NCI-H1930 (cell line): ENCODE measurements at places on chromosomes 7 and 10.

- no peak for DNase-seq
These were observed 35.7 kb upstream of the UNCX start for GRCh38 chr7:1196950-1197349.

- DNase-seq = no peak
These were observed 50.9 kb downstream of the CUX1 start for GRCh38 chr7:101868191-101868950.

- no peak for DNase-seq
These were observed 234.0 kb downstream of the SNX10 start for GRCh38 chr7:26525398-26526264.

- no peak for DNase-seq
These were observed 59.5 kb downstream of the ASB13 start for GRCh38 chr10:5606864-5607263.

DNA sequence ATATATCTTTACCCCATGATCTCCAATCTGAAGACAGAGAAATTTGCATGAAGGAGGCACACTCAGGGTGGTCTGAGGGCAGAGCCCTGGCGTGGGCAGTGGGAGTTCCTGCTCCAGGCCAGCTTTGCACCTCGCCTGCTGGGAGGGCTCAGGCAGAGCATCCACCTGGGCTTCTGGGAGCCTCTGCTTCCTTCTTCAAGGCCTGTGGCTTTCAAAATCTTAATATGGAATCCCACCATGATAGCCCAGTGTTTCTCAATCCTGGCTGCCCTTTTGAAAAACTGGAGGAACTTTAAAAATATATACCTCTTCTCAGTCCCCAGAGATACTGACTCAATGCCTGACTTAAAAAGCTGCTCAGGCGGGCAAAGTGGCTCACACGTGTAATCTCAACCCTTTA is 36.7 kb upstream of the PSAP start:
- no peak for DNase-seq

GRCh38 chr7:22469371-22470143 is 30.4 kb downstream of the STEAP1B start:
- no peak for DNase-seq

- no peak for DNase-seq
These were observed 10.8 kb downstream of the GIMAP6 start for GRCh38 chr7:150621376-150621775.

DNA sequence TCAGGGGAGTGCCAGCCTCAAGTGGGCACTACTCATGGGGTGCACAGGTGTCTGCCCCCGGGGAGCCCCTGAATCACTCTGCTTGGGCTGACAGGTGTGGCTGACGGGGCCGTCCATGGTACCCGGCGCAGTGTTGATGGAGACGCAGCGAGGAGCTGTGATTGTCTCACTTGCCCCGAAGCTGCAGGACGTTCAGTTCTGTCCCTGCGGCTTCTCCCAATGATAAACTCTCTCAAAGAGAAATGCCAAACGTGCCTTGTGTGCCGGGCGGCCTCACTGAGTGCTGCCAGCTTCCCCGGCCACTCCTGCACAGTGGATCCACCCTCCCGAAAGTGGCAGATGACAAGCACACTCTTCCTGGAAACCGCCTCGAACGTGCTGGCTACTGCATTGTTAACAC is 203.2 kb downstream of the DNAJB6 start:
- DNase-seq = no peak

DNA sequence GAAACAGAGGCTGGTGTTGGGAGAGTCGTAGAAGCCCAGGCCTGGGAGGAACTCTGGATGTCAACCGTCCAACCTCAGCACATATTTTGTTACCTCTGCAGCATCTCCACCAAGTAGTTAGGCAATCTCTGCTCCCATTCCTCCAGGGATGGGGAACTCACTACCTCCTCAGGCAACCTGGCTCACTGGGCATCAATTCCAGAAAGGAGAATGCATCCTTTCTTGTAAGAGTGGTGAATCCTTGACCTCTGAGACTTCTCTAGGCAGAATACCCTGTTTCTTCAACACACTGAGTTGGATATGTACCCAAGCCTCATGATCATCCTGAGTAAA is 136.7 kb upstream of the ZMIZ1 start:
- no peak for DNase-seq

- no peak for DNase-seq
These were observed 4.7 kb upstream of the PWWP2B start for GRCh38 chr10:132392184-132392800.

DNA sequence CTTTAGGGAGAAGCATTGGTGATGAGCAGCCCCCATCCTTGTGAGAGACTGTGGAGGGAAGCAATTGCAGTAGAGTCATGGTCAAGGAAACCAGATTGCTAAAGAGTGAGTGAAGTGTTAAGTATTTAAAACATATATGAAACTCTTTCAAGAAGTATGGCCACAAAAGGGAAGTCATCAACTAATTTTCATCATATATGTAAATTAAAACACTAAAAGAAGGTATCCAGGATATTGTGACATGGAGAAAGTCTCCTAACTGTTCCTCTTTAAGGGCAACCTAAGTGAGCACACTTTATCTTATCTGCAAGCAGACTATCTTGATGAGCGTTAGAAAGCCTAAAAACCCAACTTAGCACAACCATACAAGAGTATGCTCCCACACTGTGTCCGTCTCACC is 69.7 kb downstream of the CD36 start:
- no peak for DNase-seq

- DNase-seq = no peak
These were observed 55.9 kb upstream of the KIAA1217 start for GRCh38 chr10:24153031-24153430.

DNA sequence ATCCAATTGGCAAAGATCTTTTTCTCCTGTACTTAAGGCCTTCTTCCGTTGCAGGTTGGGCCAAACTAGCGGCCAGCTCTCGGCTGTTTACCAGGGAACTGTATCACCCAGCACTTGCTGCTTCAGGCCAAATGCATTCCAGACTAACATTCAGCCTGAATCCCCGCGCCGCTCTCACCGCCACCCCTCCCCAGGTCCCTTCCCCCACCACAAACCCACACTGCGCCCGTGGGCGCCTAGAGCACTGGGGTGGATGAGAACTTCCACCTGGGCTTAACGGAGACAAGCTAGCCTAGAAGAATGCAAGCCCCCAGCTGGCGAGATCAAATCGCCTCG is 676 bp downstream of the TCAF1 start:
- no peak for DNase-seq

DNA sequence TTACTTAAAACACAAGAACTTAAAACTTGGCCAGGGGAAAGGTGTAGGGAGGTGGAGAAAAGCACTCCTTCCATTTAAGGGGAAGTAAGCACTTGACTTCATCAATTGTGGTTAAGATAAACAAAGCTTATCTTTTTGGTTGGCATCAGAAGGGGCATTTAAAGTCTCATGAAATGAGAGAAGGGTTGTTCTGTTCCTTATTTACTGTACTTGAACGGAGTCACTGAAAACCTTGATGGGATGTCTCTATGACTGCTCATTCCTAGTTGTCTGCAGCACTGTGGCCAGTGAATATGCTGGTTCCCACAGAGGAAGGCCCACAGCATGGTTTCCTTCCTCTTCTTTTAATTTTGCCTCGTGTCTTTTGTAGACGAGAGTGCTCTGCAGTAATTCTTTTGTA is 229.3 kb downstream of the AUTS2 start:
- no peak for DNase-seq

- no peak for DNase-seq
These were observed 36.6 kb downstream of the AP3M1 start for GRCh38 chr10:74114041-74114448.

DNA sequence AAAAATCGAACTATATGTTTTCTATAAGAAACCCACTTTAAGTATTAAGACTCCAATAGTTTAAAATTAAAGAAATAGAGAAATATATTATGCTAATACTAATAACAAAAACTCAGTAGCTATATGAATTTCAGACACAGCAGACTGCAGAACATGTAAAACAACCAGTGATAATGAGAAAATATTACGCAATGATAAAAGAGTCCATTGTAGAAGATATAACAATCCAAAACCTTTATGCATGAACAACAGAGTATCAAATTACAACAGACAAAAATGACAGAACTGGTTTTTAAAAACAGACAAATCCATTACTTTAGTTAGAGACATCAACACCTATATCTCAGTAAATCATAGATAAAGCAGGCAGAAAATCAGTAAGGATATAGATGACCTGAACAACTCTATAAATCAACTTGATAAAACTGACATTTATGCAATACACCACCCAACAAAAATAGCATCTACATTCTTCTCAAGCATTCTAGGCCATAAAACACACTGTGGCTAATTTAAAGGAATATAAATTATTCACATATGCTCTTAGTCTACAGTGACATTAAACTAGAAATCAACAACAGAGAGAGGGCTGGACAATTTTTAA is 669.5 kb upstream of the GHITM start:
- no peak for DNase-seq

GRCh38 chr7:461117-461452 is 58.6 kb downstream of the PDGFA start:
- no peak for DNase-seq

GRCh38 chr10:15058689-15059088 is 14.9 kb downstream of the OLAH start:
- DNase-seq = no peak

GRCh38 chr7:73715648-73716317 is 3.7 kb downstream of the STX1A start:
- DNase-seq = no peak

DNA sequence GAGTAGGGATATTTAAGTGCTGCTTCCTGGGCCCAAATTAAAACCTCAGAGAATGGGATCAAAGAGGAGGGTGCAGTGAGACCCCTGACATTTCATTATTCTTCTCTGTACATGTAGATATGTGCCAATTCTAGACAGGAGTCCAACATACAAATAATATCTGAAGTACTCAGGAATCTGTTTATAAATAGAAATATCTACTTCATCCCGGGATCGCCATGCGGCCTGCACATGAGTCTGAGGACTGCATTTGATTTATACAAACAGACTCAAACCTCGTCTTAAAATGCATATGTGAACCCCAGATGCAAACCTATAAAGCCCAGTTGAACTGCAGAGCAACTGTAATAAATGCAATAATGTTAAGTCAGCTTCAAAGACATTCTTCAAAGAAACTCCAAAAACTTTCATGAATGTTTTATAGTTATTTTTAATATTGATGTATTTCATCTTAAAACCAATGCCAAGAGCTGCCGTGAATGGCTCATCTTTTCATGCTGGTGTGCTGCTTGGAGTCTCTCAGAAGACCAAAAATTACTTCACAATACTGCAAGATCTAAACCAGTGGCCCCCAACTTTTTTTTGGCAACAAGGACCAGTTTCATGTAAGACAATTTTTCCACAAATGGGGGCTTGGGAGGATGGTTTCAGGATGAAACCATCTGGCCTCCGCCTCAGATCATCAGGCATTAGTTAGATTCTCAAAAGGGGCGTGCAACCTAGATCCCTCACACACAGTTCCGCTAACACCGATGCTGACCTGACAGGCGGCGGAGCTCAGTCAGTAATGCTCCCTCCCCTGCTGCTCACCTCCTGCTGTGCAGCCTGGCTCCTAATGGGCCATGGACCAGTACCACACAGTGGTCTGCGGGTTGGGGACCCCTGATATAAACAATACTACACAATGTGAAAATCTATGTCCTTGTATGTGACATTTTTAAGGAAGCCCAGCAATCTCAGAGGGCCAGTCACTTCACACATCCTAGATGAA is 166.9 kb downstream of the PARD3 start:
- DNase-seq = no peak

DNA sequence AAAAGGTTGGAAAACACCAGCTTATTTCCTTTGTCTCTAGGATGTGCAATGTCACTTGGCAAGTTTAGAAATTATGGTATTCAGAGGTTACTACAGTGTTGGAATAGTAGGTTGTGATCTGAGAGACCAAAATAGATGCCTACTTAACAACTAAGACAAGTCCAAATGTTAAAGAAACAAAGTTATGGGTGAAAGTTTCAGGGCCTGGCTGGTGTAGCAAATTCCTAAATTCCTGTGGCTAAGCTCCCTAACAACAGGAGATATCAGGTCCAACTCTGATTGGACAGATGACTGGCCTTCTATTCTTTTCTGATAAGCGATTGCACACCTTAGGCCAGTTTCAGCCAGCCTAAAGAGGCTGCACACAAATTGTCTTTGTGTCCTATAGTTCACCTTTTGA is 873.5 kb downstream of the REEP3 start:
- no peak for DNase-seq

DNA sequence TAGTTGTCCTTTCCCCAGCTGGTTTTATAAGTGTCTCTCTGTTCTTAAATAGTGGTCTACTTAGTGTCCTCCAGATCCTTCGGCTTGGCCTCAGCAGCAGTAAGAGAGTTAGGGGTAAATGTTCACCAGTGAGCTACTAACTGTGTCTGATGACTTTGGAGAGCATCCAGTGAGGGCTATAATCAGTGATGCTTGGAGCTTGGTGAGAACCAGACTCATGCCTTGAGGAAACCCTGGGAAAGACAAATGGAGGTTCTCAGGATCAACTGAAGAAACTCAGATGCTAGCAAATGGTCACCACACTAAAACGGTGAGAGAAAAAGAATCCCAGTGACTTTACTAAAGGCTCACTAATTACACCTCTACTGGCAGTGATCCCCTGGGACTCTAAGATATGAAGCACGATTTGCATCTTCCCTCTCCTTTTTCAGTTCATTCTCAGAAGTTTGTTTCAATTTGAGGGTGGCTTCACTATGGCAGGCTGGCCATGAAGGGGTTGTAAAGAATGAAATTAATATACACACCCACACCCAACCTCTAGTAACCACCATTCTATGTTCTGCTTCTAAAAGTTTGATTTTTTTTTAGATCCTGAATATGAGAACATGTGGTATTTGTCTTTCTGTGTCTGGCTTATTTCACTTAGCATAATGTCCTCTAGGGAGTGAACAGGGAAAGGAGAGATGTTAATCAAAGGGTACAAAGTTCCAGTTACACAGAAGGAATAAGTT is 177.9 kb downstream of the PDE1C start:
- DNase-seq = no peak

DNA sequence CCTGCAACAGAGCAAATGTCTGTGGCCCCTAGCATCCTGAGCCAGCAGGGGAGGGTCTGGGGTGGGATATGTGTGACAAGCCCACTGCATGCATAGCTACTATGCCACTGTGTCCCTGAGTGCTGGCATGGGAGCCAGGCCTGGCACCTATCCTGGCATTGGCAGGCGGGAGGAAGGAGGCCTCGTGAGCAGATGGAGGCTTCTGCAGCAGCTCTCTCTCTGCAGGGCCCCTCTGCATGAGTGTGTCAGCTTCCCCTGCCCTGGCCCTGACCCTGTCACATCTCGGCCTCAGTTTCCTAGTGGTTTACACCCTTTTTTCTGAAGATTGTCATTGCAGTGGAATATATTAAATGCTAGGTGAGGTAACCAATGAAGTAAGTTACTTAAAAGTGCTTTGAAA is 13.1 kb upstream of the IMPDH1 start:
- no peak for DNase-seq

GRCh38 chr7:53473371-53473770 is 437.9 kb downstream of the POM121L12 start:
- DNase-seq = no peak

GRCh38 chr7:38878694-38879457 is 30.1 kb downstream of the VPS41 start:
- DNase-seq = no peak

- no peak for DNase-seq
These were observed 96.3 kb downstream of the DNAJB6 start for GRCh38 chr7:157432957-157433576.
